ENCODE measurements at places on chromosomes 16 and 17.

- DNase-seq = no peak
Observed at GRCh38 chr16:16126896-16127295, 96.4 kb downstream of the ABCC6 start.

- no peak for DNase-seq
Observed at GRCh38 chr16:8178271-8178670, 412.0 kb downstream of the TMEM114 start.

DNA sequence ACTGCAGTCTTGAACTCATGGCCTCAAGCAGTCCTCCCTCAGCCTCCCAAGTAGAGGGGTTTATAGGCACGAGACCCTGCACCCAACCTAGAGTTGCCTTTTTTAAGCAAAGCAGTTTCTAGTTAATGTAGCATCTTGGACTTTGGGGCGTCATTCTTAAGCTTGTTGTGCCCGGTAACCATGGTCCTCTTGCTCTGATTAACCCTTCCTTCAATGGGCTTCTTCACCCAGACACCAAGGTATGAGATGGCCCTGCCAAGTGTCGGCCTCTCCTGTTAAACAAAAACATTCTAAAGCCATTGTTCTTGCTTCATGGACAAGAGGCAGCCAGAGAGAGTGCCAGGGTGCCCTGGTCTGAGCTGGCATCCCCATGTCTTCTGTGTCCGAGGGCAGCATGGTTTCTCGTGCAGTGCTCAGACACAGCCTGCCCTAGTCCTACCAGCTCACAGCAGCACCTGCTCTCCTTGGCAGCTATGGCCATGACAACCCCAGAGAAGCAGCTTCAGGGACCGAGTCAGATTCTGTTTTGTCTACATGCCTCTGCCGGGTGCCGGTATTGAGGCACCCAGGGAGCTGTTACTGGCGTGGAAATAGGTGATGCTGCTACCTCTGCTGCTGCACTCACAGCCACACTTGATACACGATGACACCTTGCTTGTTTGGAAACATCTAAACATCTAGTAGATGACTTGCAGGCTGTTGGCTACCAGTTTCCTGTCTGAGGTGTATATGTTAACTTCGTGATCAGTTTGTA, 3.3 kb downstream of the RPL13 start:
- DNase-seq = no peak

DNA sequence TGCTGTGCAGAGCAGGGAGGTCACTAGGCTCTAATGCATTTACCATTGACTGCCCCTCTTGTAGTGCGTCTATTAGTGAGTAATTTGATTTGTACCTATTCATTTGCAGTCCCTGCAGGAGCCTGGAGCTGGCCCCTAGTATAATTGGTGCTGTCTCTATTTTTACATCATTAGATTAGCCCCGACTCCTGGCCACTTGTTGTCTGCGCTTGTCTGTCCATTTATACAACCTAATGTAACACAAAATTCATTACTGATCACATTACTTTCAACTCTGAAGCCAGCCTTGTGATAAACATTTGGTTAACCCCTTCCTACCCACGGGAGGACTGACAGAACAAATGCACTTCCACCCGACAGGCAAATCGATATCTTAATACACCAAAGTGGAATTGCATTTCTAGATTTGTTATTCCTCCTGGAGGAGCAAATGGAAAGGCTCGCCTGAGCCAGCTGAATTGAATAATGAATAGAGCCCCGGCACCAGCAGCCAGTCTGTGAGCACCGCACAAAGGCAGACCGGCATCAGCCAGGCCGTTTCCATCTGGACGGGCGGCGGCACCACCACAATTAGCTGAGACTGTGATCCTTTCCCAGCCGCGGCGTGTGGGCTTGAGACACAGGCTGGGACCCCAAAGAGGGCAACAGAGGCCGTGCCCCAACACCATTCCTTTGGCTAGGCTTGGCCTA, 18.7 kb upstream of the TBX2 start:
- DNase-seq = no peak

GRCh38 chr16:48561960-48562393, 48.0 kb downstream of the N4BP1 start:
- DNase-seq = no peak

DNA sequence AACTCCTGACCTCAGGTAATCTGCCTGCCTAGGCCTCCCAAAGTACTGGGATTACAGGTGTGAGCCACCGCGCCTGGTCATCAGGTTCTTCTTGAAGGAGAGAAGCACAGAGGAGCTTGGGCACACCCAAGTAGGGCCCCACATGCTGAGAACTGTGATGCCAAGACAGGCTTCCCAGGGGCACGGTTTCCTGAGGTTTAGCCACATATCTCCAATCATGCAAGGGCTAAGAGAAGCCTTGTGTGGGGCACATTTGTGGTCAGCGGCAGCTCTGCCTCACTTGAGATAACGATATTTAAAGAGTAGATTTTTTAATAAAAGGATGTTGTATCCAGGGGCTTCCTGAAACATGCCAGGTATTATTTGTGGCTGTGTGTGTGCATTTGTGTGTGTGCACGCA, 46.9 kb downstream of the CUEDC1 start:
- DNase-seq = no peak

DNA sequence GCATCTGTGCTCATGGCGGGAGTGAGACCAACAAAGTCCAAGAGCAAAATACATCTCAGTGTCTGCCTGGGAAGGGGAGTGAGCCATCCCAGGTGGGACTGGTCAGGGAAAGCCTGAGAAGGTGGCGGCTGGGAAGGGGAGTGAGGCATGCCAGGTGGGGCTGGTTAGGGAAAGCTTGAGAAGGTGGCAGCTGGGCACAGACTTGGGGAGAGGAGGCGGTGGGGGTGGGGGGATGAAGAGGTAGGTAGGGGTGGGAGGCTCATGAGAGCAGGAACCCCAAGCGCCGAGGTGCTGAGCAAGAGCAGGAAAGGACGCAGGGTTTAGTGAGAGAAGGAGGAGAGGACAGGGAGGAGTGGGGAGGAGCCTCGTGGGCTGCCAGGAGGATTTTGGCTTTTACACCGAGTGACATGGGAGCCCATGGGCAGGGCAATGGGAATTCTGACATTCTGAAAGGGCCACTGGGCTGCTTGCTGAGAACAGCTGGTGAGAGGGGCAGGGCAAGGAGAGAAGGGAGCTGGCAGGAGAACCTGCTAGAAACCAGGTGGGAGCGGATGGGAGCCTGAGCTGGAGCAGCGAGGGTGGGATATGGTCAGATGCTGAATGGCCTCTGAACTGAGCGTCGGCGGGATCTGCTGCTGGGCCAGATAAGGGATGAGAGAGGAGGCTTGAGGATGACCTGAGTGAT, 256.1 kb upstream of the RPL38 start:
- no peak for DNase-seq

DNA sequence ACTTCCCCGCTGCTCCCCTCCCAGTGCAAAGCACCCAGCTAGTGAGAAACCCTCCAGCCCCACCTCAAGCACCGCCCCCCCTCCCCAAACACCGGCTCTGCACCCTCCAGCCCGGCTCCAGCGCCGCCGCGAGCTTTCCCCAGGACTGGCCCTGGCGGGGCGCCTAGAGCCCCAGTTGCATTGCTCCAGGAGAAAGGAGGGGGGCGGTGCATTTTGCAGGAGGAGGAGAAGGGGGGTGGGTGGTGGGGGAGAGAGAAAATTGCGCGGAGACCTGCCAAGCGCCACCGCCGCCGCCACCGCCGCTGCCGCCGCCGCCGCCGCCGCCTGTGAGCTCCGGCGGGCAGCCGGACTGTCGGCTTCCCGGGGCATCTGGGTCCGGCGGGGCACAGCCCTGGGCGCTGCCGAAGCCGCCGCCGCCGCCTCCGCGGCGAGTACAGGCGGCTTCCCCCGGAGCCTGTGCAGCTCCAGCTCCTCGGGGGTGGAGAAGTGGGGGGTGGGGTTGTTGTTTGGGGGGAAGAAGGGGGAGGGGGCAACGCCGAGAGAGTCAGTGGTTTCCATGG, 333 bp upstream of the NOG start:
- DNase-seq = peak; percentile 81

DNA sequence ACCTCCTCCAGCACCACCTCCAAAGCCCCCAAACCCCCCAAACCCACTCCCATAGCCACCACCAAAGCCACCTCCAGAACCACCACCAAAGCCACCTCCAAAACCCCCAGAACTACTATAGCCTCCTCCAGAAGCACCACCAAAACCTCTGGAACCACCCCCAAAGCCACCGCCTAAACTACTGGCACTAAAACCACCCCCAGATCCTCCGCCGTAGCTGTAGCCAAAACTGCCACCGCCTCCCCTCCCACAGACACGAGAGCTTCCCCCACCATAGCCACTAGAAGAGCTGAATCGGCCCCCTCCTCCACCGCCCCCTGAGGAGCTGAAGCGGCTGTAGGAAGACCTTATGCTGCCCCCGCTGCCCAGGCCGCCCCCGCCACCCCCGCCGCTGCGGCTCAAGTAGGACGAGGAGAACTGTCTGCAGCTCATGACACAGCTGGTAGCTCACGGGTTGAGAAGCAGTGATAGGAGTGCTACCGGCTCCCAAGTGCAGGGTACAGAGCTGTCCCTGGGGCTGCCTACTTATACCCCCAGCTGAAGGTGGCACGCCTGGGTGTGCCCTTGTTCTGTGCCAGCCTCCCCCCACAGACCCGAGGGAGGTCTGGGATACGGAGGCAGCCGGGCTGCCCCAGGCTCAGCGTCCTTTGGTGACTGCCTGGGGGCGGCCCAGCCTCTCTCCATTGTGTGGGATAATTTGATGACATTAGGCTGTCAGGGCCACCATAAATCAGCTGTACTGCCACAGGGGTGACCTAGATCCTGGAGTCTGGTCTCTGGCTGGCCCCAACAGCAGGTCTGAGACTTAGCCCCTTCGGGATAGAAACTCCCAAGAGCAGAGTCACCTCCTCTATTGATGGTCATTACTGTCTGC, at the start of gene KRT9:
TSS of gene KRT9 (minus strand) at position 499 of the 874 bp plus-strand sequence. CDS start at position 432, 67 bp downstream.
- DNase-seq = no peak

GRCh38 chr17:79678091-79678735, 52.5 kb upstream of the ENPP7 start:
- DNase-seq = no peak

DNA sequence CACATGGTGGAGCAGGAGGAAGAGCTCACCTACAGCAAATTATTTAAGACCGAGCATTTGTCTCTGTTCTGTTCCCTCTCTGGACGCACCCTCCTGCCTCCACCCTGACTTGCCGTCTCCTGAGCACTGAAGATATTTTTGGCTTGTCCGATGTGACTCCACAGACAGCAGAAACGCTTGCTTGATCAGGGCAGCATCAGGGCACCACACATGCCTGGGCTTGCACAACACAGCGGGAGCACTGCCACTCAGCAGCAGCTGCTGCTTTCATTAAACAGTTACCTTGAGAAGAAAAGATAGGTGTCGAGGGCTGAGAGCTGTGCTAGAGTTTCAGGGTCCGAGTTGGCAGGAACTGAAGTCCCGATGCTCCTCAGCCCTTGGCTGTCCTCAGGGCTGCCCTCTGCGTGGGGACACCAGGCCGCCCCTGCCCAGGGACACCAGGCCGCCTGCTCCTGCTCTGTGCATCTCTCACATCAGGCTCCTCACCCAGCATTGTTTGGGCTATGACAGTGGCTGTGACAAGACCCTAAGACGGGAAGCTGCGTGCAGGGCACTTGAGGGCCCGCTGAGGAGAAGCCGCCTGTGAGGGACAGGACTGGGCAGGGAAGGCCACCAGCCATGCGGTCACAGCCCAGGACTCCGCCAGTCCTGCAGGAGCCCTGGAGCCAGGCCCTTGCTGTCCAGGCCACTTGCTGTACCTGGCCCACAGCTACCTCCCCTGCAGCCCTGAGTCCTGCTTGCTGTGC, 21.3 kb upstream of the CDH15 start:
- DNase-seq = no peak

GRCh38 chr16:4767872-4768548, 1.0 kb upstream of the ZNF500 start:
- DNase-seq = no peak

DNA sequence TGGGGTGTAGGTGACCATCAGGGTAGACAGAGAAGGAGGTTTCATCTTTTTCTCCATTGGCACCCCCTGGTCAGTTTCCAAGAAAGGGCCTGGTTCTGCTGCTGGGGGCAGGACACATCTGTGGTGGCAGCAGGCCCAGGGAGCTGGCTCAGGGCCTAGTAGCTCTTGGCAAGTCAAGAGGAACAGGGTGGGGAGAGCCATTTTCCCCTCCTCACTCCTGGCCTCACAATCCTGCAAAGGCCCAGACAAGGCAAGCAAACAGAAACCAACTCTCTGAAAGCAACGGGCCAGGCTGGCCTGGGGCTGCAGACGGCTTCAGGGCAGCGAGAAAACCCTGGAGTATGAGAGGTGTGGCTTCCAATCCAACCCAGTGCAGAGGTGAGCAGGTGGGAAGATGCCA, 192.9 kb upstream of the DYNLRB2 start:
- peak; percentile 12 for DNase-seq

DNA sequence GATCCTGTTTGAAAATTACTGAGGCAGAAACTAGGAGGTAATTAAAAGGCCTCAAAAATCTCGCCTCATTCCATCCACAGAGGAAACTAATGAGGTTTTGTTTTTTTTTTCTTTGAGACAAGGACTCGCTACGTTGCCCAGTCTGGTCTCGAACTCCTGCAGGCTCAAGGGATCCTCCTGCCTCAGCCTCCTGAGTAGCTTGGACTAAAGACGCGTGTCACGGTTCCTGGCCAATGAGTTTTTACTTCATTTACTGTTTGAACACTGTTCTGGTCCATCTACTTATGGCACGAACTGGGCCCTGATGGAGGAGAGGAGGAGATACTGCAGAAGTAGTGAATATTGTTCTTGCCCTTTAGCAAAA, 600 bp upstream of the BLTP2 start:
- DNase-seq = no peak

GRCh38 chr16:88320947-88321634, 61.7 kb upstream of the ZNF469 start:
- DNase-seq = no peak

GRCh38 chr16:1290860-1291575, 18.4 kb upstream of the UBE2I start:
- no peak for DNase-seq

DNA sequence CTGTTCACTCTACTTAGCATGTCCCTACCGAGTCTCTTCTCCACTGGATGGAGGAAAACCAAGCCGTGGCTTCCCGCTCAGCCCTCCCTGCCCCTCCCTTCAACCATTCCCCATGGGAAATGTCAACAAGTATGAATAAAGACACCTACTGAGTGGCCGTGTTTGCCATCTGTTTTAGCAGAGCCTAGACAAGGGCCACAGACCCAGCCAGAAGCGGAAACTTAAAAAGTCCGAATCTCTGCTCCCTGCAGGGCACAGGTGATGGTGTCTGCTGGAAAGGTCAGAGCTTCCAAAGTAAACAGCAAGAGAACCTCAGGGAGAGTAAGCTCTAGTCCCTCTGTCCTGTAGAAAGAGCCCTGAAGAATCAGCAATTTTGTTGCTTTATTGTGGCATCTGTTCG, 2.8 kb upstream of the LPCAT2 start:
- no peak for DNase-seq

GRCh38 chr17:31686495-31686894, 172.5 kb downstream of the COPRS start:
- no peak for DNase-seq

Measured in urothelium cell line (cell line).